Hepatic stellate cell (primary cell): ENCODE measurements at places on chromosomes 6 and 20.

- DNase-seq = no peak
Observed at GRCh38 chr6:149881066-149881766, 16.7 kb downstream of the RAET1E start.

- peak; percentile 38 for DNase-seq
Observed at GRCh38 chr6:31401403-31401802, 2.0 kb upstream of the MICA start.

- no peak for DNase-seq
Observed at GRCh38 chr6:142694054-142694453, 250.9 kb downstream of the HIVEP2 start.

DNA sequence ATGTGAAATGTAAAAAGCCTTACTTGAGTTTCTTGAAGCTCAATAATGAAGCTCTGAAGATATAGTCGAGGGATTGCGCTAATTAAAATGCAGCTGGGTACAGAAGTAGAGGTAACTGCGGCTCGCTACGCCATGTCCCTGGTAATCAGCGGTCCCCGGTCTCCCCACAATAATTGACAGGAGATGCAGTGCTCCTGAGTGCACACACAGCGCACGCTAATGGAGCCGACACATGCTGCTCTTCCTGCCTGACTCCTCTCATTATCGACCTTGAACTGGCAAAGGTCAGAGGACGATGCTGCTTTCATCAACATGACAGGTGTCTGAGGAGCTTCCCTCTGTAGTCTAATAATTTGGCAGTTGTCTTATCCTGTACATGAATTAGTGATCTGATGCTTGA is 365.9 kb downstream of the RNF144B start:
- DNase-seq = no peak

DNA sequence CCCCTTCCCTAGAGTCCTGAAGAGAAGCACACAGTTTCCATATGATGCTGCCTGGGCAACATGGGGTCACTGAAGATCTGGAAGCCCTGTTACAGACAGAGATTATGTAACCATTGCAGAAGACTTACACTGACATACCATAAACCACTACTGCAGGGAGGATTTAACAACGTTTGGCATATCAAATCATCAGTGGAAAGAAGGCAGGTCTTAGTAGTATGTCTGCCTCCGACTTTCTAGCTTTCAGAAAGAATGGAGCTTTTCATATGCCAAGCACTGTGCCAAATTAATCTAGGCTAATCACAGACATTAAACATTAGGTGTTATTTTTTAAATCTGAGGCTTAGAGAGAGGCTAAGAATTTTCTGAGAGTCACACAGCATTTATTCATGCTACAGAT is 144.3 kb downstream of the ADGRB3 start:
- no peak for DNase-seq

GRCh38 chr6:41077536-41077935 is 4.8 kb downstream of the NFYA start:
- no peak for DNase-seq

- no peak for DNase-seq
Observed at GRCh38 chr6:114058435-114058834, 87.5 kb upstream of the HDAC2 start.

DNA sequence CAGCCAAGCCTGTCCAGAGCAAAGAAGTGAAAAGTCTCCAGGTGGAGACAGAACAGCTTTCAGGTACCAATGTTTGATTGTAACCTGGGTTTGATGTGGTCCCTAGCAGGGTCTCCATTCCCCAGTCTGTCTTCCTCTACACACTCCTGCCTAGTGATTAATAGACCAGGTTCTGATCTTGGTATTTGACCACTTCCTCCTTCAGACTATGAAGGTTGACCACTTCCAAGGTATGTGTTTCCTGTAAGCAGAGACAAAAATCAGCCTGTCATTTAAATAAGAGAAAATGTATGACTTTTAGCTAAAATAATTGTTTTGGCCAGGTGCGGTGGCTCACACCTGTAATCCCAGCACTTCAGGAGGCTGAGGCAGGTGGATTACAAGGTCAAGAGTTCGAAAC is 41.8 kb upstream of the TOP1 start:
- no peak for DNase-seq

- DNase-seq = no peak
Observed at GRCh38 chr20:32357375-32357868, 709 bp upstream of the ASXL1 start.

DNA sequence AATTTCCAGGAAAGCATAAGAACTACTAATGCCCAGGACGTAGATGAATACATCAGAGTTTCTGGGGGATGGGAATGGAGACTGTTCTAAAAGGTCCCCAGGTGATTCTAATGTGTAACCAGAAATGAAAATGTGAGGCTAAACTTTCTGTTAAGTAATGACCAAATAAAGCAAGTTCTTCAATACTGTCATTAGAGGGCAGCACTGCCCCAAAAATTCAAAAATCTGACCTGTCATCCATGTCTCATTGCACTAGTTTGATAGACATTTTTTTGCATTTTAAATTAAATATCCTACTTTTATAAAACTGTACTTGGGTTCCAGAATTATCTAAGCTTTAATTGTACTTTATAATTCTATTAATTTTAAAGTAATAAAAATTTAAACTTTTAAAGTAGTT is 94.9 kb downstream of the RFX6 start:
- DNase-seq = no peak

- DNase-seq = no peak
Observed at GRCh38 chr20:64254156-64254555, 1.4 kb upstream of the PCMTD2 start.

DNA sequence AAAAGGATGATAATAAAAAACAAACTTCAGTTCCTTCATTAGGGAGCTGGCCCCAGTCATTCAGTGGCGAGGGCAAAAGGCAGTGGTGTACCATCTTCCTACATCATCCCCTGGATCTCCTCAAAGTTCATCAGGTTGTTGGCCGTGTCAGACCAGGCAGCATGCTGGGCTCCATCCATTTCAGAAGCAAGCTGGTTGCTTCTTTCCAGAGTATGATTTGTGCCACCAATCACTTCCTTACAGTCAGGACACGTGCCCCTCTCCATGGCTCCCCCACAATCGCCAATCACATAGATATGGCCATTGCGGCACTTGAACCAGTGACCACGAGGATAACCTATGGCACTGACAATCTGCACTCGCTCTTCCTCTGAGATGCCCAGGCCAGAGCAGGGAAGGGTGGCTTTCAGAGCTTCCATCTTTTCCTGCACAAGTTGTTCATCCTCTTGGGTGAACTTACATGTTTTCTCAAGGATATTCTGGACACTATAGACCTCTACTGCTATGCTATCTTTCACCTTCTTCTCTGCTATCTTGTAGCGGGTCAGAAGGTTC is 28.0 kb downstream of the DDX27 start:
- no peak for DNase-seq

- no peak for DNase-seq
Observed at GRCh38 chr20:19025430-19026120, 186.9 kb upstream of the SLC24A3 start.

DNA sequence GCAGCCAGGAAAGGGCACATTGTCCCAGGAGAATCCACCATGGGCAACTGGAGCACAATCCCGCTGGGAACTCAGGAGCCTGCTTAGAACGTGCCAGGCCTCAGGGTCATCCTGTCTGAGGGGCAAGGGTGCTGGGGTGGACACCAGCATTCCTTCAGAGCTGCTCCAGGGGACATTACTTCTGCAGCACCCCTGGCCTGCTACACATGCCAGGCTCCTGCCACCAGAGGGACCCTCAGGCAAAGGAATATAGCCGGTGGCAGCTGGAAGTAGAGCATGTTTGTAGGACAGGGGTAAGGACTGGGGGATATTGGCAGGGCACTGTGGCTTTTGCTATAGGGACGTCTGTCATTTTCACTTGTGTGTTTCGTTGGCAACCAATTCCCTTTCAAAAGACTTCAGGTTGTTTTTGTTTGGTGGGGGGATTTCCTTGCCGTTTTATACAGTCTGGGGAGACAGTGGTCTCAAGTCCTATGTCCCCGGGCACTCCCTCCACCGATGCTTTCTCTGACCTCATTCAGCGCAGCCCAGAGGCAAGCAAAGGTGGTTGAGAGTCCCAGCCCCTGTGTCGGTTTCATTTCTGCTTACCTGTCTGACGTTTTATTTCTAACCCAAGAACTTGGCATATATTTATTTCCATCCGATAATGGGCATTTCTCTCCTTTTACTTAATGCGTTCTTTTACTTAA is 130.8 kb downstream of the JPH2 start:
- DNase-seq = peak; percentile 60

DNA sequence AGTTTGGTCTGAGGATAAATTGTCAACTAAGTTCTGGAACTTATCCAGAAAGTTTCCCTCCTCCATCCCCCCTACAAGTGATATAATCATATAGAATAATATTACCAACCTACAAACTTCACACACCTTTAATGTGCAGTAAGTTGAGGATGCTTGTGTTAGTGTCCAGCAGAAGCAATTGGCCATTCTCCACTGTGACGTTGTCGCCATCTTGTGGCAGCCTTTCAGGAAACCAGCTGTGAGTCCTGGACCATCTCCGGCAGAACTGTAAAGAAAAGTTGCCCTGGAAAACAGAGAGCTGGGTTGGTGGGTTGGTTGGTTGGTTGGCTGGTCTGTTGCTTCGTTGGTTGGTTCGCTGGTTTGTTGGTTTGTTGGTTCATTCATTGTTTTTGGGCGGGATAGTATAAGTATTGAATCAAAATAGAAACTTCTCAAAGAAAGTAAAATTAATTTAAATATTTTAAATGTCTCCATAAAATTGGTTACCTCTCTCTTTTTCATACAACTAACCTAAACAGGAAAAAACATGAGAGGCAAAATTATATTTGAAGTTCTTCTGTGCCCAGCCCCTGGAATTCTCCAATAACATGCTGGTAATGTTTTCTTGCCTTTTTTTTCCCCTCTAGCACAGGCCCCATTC is 127.5 kb downstream of the PKHD1 start:
- peak; percentile 5 for DNase-seq

DNA sequence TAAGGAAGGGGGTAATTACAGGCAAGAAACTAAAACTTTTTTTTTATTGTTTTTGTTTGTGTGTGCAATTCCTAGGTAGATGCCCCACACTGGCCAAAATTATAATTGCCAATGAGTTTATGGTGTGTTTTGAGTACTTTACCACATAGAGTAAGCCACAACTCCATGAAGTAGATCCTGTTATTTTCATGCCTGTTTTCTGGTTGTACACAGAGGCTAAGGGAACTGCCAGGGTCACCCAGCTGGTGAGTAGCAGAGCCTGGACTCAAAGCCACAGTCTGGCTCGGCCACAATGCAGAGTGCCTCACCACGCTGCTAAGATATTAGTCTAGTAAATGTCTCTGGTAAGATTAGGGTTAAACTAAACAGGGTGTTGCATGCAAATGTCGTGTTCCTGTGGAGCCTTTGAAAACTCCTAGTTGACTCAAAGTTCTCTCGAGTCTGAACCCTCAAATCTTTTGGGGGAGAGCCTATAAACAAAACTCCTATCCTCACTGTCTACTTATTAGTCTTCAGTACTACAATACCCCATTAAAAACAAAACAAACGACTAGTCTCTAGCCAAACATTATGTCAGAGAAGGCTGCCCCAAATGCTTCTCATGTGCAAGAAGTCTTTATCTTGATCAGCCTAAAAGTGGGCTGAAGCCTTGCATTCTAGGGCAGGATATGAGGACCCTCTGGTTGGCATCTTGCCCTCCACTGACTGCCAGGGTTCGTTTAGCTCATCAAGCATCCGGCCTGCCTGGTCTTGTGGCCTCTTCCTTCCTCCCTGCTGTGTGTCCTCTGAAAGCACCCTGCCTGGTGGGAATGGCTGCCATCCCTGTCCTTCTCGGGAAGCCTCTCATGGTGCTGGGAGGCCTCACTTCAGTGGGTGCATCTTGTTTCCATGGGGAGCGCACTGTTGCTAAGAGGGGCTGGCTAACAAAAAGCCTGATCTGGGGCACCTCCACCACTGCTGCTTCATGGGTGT is 4.2 kb downstream of the DUSP22 start:
- DNase-seq = no peak

DNA sequence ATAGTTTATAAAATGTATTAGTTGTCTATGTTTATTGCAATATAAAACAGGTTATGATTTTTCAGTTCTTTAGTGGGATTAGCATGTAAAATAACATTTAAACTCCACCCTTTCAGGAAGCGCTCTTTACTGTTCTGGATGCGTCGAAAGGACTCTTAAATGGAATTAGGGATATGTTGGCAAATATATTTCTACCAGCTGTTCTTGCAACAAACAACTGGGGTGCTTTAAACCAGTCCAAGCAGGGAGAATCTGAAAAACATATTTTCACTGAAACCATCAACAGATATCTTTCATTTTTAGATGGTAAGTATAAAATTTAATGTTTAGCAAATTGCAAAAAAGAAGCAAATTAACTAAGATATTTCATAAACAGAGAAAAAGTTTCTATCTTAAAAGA is 21.8 kb downstream of the DNAH8 start:
- DNase-seq = no peak

GRCh38 chr6:35730745-35731413 is 6.0 kb upstream of the ARMC12 start:
- no peak for DNase-seq

DNA sequence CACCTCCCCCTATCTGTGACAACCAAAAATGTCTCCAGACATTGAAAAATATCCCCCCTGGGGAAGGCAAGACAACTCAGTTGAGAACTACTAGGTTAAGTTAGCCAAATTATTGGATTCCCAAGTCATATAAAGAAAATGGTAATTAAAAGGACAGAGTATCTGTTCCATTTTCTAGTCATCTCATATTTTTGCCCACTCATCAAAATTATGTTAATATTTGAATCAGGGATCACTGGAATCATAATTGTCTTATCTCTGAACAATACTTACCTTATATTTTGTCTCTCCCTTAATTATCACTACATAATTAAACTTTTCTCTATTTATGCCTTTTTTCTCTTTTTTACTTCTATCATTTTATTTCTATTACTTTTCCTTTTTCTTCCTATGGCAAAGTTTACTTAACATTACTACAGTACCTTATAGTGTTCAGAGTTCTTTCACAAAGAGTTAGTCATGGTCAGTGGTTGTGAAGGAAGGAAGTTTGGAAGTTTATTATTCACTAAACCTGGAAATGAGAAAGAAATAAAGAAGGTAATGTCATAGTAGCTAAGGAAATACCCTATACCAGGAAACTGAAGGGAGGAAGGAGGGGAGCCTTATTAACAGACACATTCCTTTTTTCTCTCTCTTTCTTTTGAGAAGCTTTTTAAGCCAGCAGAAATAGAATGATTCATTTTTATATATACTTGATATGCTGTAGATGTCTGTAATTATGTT is 332.9 kb downstream of the COL12A1 start:
- DNase-seq = no peak

- DNase-seq = no peak
Observed at GRCh38 chr6:135081966-135082365, 27.3 kb upstream of the HBS1L start.

DNA sequence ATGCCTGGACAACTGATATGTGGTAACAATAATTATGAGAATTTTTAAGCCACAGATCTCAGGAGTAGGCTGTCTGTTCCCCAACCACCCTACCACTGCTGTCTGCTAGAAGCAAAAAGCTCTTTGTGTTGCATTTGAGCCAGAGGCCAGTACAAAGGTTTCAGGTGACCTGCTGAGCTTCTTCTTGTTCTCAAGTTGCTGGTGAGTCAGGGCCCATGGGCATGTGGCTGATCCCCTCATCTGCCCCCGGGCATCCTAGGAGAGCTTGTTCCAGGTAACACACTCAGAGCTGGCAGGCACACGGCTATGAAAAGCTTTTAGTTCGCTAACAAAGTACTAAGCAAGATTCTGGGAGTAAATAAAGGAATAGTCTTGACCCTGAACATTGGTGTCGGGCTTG is 285.3 kb downstream of the CDC5L start:
- no peak for DNase-seq
